ENCODE measurements at places on chromosomes 11 and 22.

- no peak for DNase-seq
Measured at GRCh38 chr11:113796663-113797259, 17.2 kb downstream of the CLDN25 start.

DNA sequence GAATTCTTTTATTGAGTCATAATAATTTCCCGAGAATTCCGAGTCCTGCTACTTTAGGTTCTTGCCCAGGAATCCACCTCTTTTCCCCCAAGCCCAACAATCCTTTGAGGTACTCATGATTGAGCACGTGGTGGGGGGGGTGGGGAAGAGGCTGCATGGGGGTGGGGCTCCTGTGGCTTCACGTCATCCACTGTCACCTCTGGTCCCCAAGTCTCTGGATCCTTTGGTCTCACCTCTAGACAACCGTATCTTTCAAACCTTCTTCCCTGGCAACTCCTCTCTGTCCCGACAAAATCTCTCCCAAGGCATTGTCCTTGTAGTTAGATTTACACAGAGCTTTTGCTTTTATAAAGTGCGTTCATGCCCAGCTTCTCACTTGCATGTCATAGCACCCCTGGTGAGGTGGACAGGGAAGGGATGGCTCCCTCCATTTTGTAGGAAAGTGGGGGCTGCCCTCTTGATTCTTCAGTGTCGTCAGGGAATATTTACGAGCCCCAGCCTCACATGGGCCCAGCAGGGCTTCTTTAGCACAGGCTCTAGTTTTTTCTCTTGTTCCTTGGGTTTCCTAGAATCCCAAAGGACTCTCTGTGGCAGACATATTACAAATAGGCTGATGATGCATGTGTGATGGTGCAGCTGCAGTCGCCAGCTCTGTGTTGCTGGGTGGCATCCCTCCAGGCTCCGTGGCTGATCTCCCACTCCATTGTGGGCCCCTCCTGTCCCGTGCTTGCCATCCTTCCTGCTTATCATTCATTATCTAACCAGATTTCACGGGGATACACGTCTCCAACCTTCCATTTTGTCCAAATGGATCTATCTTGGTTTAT, 8.4 kb downstream of the UCP3 start:
- DNase-seq = no peak

- no peak for DNase-seq
Measured at GRCh38 chr22:34214372-34214771, 294.1 kb upstream of the LARGE1 start.

- no peak for DNase-seq
Measured at GRCh38 chr11:92692826-92693546, 276.5 kb upstream of the MTNR1B start.

GRCh38 chr11:41980741-41981140, 521.3 kb upstream of the LRRC4C start:
- DNase-seq = no peak

- DNase-seq = no peak
Measured at GRCh38 chr11:119316016-119316728, 758 bp downstream of the MCAM start.

DNA sequence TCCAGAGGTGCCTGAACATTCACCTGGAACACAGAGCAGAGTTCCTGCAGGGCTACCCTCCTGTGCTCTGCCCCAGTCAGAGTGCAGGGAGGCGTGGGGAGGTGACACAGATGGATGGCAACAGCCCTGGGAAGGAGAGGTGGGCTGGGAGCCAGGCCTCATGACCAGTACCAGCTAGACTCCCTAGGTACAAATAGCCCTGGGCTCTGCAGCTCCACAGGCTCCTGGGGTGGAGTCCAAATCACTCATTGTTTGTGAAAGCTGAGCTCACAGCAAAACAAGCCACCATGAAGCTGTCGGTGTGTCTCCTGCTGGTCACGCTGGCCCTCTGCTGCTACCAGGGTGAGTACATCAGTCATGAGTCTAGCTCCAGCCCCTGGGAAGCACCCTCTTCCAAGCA, at the start of gene SCGB1D2:
Gene SCGB1D2, plus strand, starts transcription at position 219 of the 400 bp plus-strand sequence. Its CDS starts 69 bp downstream, at position 288.
- DNase-seq = no peak

DNA sequence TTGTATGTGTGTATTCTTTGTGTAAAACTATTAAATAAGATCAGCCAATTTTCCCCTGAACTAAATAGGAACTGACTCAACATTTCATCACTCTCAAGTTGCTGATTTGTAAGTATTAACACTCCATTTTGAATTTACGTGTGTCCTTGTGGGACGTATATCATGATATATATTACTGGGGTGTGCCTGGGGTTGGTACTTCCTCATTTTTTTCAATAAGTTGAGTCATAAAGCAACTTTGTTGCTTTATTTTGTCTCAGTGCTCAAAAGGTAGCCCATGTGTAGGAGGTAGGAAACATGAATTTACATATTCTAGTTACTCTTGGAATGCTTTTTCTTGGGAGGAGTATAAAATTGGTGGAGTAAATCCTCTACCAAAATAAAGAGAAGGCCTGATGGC, 193.9 kb upstream of the RAG2 start:
- no peak for DNase-seq

DNA sequence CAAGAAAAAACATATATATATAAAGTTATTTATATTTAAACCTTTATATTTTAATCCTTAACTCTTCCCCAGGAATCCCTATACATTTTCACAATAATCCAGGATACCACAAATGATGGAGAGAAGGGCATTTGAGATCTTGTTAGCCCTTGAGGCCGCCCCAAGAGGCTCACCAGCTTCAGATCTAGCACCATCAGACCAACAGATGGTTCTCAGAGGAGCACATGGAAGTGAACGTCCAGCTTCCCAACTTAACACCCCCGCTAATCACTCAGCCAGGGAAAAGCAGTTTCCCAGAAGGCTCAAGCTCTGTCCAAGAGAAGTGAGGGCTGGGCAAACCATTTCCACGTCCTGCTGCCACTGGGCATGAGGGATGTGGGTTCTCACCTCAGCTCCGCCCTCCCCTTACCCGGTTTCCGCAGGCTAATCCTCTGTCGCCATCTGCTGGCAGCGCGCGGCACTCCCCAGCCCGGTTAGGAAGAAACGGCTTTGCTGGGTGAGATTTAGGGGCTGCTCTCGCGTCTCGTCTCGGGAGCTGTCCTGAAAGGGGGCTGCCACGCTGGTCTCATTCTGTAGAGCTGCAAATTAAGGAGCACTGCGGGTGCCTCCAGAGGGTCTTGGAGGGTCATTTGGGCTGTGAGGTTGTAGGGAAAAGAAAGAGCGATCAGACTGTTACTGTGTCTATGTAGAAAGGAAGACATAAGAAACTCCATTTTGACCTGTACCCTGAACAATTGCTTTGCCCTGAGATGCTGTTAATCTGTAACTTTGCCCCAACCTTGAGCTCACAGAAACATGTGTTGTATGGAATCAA, 6.8 kb upstream of the FAM111A start:
- DNase-seq = peak; percentile 89

DNA sequence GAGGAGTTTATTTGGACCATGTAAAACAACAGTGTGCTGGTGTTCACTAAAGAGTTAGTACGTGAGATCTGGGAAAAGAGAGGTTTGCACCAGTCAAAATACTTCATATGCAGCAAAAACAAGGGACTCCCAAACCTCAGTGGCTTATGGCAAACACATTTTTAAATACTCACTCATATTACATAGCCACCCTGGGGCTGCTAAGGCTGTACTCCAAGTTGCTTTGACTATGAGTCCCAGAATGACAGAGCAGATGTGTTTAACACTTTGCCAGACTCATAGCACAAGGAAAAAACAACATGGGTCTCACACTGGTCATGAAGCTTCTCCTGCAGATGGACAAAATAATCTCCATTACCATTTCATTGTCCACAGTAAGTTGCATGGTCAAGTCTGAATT, 202.8 kb upstream of the GRIA4 start:
- no peak for DNase-seq

- DNase-seq = no peak
Measured at GRCh38 chr11:119580081-119580480, 148.9 kb downstream of the NECTIN1 start.

- no peak for DNase-seq
Measured at GRCh38 chr11:58739725-58740430, 8.1 kb upstream of the GLYAT start.

DNA sequence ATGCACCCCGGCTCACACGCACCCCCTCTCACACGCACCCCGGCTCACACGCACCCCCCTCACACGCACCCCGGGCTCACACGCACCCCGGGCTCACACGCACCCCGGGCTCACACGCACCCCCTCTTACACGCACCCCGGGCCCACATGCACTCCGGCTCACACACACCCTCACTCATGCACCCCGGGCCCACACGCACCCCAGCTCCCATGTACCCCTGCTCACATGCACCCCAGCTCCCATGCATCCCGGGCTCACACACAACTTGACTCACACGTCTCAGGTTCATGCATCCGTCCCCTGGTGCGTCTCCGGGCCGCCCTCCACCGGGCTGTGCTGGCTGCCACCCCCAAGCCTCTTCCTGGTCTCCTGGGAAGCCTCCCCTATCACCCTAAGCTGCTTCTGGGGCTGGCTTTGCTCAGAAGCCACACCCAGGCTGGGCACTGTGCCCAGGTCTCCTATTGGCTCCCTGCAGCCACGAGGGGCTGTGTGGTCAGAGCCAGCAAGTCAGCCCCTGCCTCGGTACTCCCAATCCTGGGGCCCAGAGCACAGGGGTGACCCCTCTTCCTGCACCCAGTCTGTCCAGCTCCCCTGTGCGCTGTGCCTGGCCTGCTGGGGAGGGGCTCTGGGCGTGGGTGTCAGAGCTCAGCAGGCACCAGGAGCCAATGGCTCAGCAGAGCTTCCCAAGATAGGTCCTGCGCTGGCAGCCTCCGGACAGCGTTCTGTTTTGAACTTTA, 16.9 kb downstream of the TSPAN4 start:
- DNase-seq = no peak

- no peak for DNase-seq
Measured at GRCh38 chr11:72491001-72491400, 56.7 kb upstream of the CLPB start.

GRCh38 chr11:112538534-112539280, 278.0 kb upstream of the PLET1 start:
- no peak for DNase-seq

DNA sequence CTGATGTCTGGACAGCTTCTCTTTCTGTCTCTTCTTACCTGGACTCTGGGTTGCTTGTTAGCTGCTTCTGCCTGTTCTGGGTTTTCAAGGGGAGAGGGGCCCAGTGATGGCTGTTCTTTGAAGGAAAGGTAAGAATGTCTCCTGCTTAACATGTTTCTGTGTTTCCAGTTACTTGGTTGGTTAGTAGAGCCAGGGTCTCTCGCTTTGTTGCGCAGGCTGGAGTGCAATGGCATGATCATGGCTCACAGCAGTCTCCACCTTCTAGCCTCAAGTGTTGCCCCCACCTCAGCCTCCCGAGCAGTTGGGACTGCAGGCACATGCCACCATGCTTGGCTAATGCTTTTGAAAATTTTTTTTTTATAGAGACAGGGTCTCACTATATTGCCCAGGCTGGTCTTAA, 126.6 kb downstream of the BCR start:
- DNase-seq = no peak

DNA sequence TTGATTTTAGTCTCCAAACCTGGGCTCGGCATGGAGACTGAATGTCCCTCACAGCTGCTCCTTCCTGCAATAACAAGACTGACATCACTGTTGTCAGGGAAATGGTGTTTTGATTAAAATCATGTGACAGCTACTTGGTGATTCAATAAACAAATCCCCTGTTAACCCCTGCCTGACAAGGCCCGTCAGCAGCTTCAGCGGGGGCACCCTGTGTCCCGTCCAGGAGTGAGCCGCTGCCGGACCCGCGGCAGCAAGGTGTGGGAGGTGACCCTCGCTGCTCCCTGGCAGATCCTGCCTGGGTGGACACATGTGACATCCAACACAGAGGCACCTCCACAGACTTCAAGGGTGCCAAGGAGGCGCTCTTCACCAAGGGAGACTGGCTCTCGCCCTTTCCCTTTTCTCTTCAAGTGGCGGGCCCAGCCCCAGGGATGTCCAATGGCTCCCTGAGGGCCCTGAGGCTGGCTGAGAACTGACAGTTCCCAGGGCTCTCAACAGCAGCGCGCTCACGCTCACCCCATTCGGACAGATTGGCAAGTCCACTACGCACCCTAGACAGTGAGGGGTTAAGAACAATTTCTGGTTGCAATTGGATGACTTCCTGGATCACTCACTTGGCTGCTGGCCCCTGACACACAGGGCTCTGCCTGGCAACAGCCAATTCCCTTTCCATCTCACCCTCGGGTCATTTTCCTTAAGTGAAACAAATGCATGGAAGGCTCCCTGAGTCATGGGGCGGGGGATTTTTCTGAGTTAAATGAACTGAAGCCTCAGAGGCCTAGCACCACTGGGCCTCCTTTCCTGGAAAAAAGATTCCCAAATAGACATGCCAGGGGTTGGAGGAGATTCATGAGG, 30.7 kb downstream of the PPP2R1B start:
- no peak for DNase-seq

DNA sequence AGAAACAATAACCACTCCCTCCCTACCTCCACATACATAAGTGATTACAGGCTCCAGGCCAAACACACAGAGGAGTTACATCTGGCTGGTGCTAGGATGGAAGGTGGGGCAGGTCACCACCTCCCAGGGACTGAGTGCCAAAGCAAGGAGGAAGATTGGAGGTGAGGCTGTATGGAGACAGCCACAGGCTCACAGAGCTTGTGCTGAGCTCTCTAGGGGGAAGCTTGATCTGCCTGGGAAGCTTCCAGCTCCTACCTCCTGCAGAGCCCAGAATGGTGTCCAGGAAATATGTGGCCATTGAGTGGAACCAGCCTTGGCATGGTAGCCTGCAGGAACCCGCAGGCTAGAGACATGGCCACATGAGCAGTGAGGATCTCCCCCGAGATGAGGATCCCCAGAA, 3.6 kb upstream of the MED15 start:
- no peak for DNase-seq

- no peak for DNase-seq
Measured at GRCh38 chr11:19573666-19574065, 139.0 kb upstream of the NAV2 start.

DNA sequence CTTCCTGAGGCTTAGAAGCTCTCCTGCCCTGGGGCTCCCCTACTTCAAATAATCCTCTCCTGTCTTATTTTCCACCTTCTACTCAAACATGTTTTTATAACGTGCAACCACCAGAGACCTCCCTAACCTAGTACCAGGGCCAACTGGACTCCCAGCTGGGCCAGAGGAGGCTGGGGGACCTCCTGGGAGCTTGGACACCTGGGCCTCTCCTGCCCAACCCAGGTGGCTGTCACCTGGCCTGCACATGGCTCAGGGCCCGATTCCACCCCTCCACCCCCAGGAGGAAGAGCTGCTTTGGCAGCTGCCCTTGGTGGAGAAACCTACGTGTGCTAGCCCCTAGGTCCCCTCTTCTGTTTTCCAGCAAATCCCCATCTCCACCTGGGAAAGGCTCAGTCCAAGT, 105.2 kb downstream of the ABTB2 start:
- no peak for DNase-seq

DNA sequence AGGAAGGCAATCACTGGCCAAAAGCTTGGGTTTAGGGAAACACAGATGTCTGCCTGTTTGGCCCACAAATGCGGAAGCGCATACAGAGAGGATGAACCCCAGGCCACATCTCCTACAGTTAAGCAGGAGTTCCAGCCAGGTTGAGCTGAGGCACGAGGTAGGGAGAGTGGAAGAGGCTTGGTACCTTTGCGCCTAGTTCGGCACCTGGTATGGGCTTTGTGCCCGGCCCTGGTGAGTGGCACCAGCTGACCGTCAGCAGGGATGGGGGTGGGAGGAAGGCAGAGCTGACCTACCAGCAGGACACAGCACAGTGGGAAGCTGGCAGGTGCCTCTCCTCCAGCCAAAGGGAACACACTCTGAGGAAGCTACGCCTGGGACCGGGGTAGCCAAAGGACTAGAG, 57.6 kb downstream of the KCNC1 start:
- no peak for DNase-seq

Data from activated CD8-positive, alpha-beta memory T cell treated with anti-CD3 and anti-CD28 coated beads for 48 hours (primary cell).